ENCODE measurements at places on chromosomes 2 and 18. TPM values are rescaled to one million over a fixed set of nuclear protein-coding genes. Genes with fewer than 3 reads are reported as not detected.

GRCh38 chr18:1294229-1294628 is 389.6 kb downstream of the ADCYAP1 start:
- DNase-seq: no peak
- H3K4me3 ChIP-seq: no peak overlapping the region
- no peak overlapping the region for H3K27ac ChIP-seq
- H3K4me1 ChIP-seq: no peaks in the 10 kb centered on the region
- peaks cover 2% of the 10 kb centered on the region for H3K27me3 ChIP-seq

GRCh38 chr2:16948053-16948452 is 282.4 kb upstream of the CYRIA start:
- DNase-seq: no peak
- no peak overlapping the region for H3K4me3 ChIP-seq
- no peaks in the 10 kb centered on the region for H3K36me3 ChIP-seq
- no peak overlapping the region for H3K27ac ChIP-seq

DNA sequence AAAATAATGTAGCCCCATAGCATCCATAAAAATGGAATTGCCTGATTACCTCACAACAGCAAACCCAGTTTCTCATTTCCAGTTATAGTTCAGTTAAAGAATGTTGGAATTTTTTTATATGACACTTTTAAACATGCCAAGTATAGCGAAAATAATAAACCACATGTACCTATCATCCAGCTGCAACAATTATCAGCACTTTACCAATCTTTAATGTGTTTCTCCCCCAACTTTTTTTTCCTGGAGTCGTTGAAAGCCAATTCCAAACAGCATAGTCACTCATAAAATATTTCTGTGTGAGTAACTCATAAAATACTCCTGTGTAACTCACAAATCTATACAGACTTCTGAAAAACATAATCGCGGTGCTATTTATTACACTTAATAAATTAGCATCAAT is 38.1 kb downstream of the SMAD4 start:
- H3K4me1 ChIP-seq: peaks cover 28% of the 10 kb centered on the region
- H3K27me3 ChIP-seq: no peaks in the 10 kb centered on the region
- H3K27ac ChIP-seq: no peak overlapping the region
- DNase-seq: no peak

DNA sequence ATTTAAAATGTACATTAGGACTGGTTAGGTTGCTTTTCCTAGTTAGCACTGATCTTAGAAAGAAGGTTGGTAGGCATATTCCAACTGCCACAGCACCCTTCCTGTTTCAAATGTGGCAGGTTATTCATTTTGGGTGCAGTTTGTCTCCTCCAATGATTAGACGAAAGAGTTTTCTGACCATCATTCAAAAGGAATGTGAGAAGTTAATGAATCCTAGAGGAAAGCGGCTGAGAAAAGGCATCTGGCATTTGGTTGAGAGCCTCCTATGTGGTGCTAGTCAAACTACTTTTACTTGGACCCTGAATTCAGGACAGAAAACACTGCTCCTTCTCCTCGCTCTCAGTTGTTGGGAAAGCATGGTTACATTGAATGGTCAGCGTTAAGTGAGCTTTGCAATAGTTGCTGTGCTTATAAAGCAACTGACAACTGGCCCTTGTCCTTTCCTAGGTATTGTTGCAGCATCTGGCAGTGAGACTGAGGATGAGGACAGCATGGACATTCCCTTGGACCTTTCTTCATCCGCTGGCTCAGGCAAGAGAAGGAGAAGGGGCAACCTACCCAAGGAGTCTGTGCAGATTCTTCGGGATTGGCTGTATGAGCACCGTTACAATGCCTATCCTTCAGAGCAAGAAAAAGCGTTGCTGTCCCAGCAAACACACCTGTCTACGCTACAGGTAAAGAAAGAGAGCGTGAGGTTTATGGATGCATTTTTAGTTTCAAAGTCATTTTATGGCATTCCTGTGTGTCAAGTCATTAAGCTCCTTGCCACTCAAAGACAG is 6.1 kb downstream of the TGIF1 start:
- peaks cover 65% of the 10 kb centered on the region for H3K4me1 ChIP-seq
- H3K27me3 ChIP-seq: no peaks in the 10 kb centered on the region
- H3K36me3 ChIP-seq: peaks cover 41% of the 10 kb centered on the region
- DNase-seq: no peak
- H3K4me3 ChIP-seq: no peak overlapping the region
- no peak overlapping the region for H3K27ac ChIP-seq

- H3K36me3 ChIP-seq: no peaks in the 10 kb centered on the region
- H3K4me3 ChIP-seq: no peak overlapping the region
- DNase-seq: no peak
- no peak overlapping the region for H3K27ac ChIP-seq
- H3K4me1 ChIP-seq: no peaks in the 10 kb centered on the region
- H3K27me3 ChIP-seq: no peaks in the 10 kb centered on the region
These were observed 168.7 kb downstream of the DDX1 start for GRCh38 chr2:15760232-15760910.

GRCh38 chr2:28232295-28232694 is 160.4 kb upstream of the FOSL2 start:
- H3K4me3 ChIP-seq: no peak overlapping the region
- H3K36me3 ChIP-seq: peaks cover 5% of the 10 kb centered on the region
- no peaks in the 10 kb centered on the region for H3K27me3 ChIP-seq
- no peak for DNase-seq
- H3K27ac ChIP-seq: no peak overlapping the region
- peaks cover 5% of the 10 kb centered on the region for H3K4me1 ChIP-seq

DNA sequence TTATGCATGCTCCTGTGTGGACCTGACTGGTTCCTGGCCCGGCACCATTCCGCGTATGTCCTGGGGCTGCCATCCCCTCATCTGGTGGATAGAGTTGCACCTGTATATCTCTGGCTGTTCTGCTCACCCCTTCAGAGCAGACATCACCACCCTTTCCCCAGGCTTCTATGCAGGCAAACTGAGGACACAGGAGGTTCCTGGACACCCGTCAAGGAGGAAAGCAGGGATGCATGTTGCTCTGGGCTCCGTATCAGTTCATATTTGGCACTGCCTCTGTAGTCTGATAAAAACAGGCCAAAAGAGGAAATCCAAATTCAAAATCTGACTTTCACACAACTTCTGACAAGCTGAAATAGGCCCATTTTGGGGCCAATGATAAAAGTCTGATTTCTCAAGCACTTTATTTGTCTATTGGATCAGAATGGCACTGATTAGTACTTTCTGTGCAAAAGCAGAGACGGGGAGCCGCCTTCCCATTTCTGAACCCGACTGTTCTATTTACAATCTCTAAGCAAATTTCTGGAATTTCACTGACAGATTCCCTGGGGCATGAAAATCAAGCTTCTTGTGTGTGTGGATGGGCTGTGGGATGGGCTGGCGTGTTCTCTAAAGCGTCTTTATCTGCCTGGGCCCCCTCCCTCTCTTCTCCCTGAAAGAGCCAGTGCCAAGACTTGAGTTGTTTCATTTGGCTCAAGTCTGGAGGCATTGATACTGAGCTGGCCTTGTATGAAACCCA is 96.9 kb downstream of the SETBP1 start:
- H3K4me1 ChIP-seq: no peaks in the 10 kb centered on the region
- peaks cover 28% of the 10 kb centered on the region for H3K27me3 ChIP-seq
- H3K4me3 ChIP-seq: no peak overlapping the region
- no peaks in the 10 kb centered on the region for H3K36me3 ChIP-seq
- no peak for DNase-seq
- no peak overlapping the region for H3K27ac ChIP-seq

GRCh38 chr2:98012561-98012991 is 16.8 kb upstream of the TMEM131 start:
- DNase-seq: peak; percentile 48
- H3K27ac ChIP-seq: peak overlapping the region; percentile 43

DNA sequence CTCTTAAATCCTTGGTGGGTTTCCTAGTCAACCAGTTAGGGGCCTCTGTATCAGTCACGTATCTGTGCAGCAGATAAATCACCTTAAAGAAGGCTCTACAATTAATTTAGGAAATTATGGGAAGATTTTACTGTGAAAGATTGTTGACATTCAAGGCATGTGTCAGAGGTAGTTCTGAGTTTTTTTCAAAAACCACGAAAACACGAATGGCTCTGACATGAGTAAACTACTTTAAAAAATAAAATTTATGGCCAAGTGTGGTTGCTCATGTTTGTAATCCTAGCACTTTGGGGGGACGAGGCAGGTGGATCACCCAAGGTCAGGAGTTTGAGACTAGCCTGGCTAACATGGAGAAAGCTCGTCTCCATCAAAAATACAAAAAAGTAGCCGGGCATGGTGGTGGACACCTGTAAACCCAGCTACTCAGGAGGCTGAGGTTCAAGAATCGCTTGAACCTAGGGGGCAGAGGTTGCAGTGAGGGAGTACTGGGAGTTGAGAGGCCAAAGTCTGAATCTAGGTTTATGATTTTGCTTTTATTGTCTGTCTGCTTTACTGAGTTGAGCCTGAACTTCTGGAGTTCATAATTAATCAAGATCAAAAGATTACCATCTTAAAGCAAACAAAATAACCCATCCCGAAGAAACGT is 77.1 kb downstream of the SPRED2 start:
- DNase-seq: no peak
- peaks cover 7% of the 10 kb centered on the region for H3K27me3 ChIP-seq
- peaks cover 23% of the 10 kb centered on the region for H3K4me1 ChIP-seq
- no peak overlapping the region for H3K27ac ChIP-seq
- no peak overlapping the region for H3K4me3 ChIP-seq

GRCh38 chr2:214358506-214358905 is 52.3 kb upstream of the VWC2L start:
- DNase-seq: no peak
- no peaks in the 10 kb centered on the region for H3K27me3 ChIP-seq
- H3K4me1 ChIP-seq: no peaks in the 10 kb centered on the region
- H3K4me3 ChIP-seq: no peak overlapping the region
- no peak overlapping the region for H3K27ac ChIP-seq
- H3K36me3 ChIP-seq: no peaks in the 10 kb centered on the region

- H3K27me3 ChIP-seq: no peaks in the 10 kb centered on the region
- no peaks in the 10 kb centered on the region for H3K36me3 ChIP-seq
- no peak for DNase-seq
- H3K27ac ChIP-seq: no peak overlapping the region
These were observed 27.2 kb upstream of the PAPOLG start for GRCh38 chr2:60728855-60729254.

DNA sequence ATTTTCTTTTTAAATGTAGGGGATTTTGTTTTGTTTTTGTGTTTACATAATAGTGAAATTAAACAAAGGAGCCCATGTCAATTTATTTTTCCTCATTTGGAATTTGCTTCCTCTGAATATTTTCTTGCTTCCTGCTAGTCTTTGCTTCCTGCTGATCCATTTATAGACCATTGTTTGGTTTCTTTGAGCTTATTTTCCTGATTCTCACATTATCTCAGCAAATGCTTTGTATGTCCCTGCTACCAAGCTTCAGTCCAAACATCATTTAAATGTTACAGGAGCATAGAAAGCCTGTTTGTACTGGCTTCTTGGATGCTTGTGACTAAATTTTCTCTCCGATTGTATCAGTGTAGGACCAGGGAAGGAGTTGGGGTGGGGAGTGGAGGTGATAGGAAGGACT is 127.3 kb upstream of the IL1R2 start:
- peaks cover 54% of the 10 kb centered on the region for H3K36me3 ChIP-seq
- peaks cover 1% of the 10 kb centered on the region for H3K4me1 ChIP-seq
- H3K4me3 ChIP-seq: no peak overlapping the region
- H3K27me3 ChIP-seq: no peaks in the 10 kb centered on the region

- peaks cover 12% of the 10 kb centered on the region for H3K27me3 ChIP-seq
- H3K4me3 ChIP-seq: no peak overlapping the region
These were observed 177.5 kb downstream of the RBM43 start for GRCh38 chr2:151083856-151084795.

GRCh38 chr2:161068670-161069069 is 91.6 kb upstream of the TANK start:
- H3K4me3 ChIP-seq: no peak overlapping the region
- no peak for DNase-seq
- peaks cover 5% of the 10 kb centered on the region for H3K27me3 ChIP-seq
- peaks cover 7% of the 10 kb centered on the region for H3K4me1 ChIP-seq
- no peak overlapping the region for H3K27ac ChIP-seq
- no peaks in the 10 kb centered on the region for H3K36me3 ChIP-seq

DNA sequence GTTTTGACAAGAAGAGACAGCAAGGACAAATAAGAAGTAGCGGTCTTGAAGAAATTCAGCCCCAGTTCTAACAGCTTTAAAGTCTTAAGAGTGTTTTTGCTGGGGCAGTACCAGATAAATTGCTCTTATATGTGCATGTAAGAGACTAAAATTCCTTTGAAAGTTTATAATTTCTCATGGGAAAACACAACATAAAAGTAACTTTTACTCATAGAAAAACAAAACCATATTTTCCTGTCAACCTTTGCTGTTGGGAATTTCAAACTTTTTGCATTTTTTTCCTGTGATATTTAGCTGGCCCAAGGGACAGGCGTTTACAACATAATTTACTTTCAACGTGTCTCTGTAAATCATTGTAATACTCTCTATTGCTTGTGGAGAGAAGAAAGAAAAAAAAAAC is 767.8 kb upstream of the ZEB2 start:
- H3K27me3 ChIP-seq: no peaks in the 10 kb centered on the region
- DNase-seq: no peak
- H3K4me1 ChIP-seq: no peaks in the 10 kb centered on the region
- H3K36me3 ChIP-seq: no peaks in the 10 kb centered on the region
- no peak overlapping the region for H3K27ac ChIP-seq

DNA sequence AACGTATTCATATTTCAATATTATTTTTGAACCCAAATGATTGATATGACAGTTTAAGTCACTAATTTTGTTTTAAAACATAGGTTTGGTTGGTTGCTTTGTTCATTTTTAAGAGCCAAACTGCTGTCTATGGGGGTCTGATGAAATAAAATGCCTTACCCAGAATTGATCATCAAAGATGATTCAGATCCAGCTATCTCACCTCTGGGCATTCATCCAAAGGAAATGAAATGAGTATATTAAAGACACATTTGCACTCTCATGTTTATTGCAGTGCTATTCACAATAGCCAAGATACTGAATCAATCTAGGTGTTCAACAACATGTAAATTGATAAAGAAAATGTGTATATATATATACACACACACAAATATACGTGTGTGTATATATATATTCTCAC is 326.9 kb upstream of the GULP1 start:
- H3K27me3 ChIP-seq: no peaks in the 10 kb centered on the region
- no peak for DNase-seq
- no peak overlapping the region for H3K27ac ChIP-seq
- H3K36me3 ChIP-seq: no peaks in the 10 kb centered on the region
- no peaks in the 10 kb centered on the region for H3K4me1 ChIP-seq

Gene TSPYL6
- total RNA-seq: not detected

Gene SLC25A12
- 17.4 TPM for total RNA-seq

Gene PKDCC
- total RNA-seq: not detected

Gene FAM136A
- 44.0 TPM for total RNA-seq

Gene RPRM
- not detected for total RNA-seq

Gene PROKR1
- not detected for total RNA-seq

Gene SOX11
- not detected for total RNA-seq

All from activated naive CD4-positive, alpha-beta T cell treated with anti-CD3 and anti-CD28 coated beads for 36 hours (primary cell).